ENCODE measurements at places on chromosomes 3 and 15. TPM values are rescaled to one million over a fixed set of nuclear protein-coding genes. Genes with fewer than 3 reads are reported as not detected.

- no peak overlapping the region for H3K4me3 ChIP-seq
- peaks cover 13% of the 10 kb centered on the region for H3K27me3 ChIP-seq
- no peak for DNase-seq
Measured at GRCh38 chr3:135803028-135803692, 162.4 kb upstream of the PPP2R3A start.

DNA sequence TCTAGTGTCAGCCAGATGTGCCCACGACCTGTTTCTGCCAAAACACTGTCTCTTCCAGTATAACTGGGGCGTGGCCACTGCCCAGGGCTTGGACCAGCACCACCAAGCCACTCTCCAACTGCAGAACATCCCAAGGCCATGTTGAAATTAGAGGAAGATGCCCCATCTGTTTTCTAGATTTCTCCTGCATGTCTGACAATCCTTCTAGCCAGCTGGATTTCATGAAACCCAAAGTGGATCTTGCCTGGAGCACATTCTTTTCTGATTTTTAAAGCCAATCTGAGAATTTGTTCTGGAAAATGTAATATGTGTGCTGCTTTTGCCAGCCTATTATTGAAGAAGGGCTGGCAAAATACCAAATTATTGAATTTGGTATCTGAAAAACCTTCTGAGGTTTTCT lies 182.5 kb downstream of the SLCO3A1 start:
- H3K36me3 ChIP-seq: no peaks in the 10 kb centered on the region
- H3K4me3 ChIP-seq: no peak overlapping the region
- no peaks in the 10 kb centered on the region for H3K27me3 ChIP-seq
- no peak for DNase-seq
- no peak overlapping the region for H3K27ac ChIP-seq
- no peaks in the 10 kb centered on the region for H3K4me1 ChIP-seq

- no peak overlapping the region for H3K27ac ChIP-seq
- H3K4me3 ChIP-seq: no peak overlapping the region
- H3K27me3 ChIP-seq: no peaks in the 10 kb centered on the region
- no peaks in the 10 kb centered on the region for H3K4me1 ChIP-seq
Measured at GRCh38 chr15:73858062-73858461, 15.3 kb upstream of the TBC1D21 start.

OIP5 gene
- polyA plus RNA-seq: not detected

PPARG gene
- 39.8 TPM for polyA plus RNA-seq
